ENCODE measurements at places on chromosomes 11 and 22.
A peak's percentile ranks its signal among the peaks of the same experiment; 100 is the strongest.

GRCh38 chr11:65833297-65834030 lies at the start of gene SNX32:
Gene SNX32 (plus strand): TSS chr11:65833963. CDS start chr11:65834066, 103 bp downstream.
- peak; percentile 93 for DNase-seq

DNA sequence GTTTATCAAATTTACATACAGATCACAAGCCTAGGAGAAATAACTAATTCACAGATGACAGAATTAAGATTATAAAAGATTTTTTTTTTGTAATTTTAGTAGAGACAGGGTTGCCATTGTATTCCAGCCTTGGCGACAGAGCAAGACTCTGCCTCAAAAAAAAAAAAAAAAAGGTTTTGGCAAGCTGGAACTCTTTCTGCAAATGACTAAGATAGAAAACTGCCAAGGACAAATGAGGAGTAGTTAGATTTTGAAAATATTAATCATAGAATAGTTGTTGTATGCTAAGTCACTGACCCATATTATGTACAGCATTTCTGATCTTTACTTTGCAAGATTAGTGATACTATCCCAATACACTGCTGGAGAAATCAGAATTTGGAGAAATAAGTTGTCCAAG lies 99.2 kb downstream of the C11orf65 start:
- no peak for DNase-seq

DNA sequence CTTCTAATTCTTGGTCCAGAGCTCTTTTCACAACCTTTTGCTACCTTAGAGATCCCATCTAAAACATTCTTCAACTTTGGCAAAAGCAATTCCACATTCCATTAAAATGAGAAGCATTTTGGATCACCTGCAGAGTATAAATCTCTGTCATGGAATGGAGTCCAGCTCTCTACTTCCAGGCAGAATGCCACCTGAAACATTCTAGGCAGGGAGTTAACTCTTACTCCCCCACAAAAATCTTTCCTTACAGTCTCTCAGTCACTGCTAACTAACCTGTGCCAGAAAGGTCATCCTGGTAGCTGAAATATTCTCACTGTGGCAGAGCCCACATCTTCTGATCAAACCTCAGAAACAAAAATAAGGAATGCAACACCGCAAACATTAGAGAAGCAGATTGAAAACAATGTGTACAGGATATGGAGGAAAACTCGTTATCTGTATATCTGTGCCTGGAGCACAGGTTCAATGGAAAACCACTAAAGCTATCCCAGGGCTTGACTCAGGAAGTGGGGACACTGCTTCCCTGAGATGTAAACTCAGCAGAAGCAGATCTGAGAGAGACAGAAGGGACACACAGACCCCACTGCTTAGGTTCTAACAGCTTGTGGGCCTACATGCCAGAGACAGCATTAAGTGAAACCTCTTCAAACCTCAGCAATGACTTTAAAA lies 78.9 kb downstream of the KCNC1 start:
- no peak for DNase-seq

GRCh38 chr11:111352231-111352746 lies 26.8 kb downstream of the POU2AF1 start:
- DNase-seq: no peak

- DNase-seq: no peak
These were observed 32.0 kb downstream of the GUCY1A2 start for GRCh38 chr11:106986261-106986660.

- DNase-seq: no peak
These were observed 45.6 kb downstream of the C11orf58 start for GRCh38 chr11:16784097-16784496.

DNA sequence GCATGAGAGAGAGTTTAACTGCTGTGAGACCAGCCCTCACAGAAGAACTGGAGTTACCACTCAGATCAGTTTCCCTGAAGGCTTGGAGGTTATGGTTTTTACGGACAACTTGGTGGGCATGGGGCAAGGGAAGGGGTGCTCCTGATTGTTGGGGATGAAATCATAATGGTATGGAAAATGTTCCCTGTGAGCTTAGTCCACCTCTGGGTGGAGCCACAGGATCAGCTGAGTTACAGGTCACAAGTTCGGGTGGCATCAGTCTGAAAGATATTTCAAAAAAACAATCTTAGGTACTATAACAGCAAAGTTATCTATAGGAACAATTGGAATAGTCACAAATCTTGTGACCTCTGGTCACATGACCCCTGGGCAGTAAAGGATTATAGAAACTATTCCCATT lies 162.9 kb downstream of the DLG2 start:
- no peak for DNase-seq

DNA sequence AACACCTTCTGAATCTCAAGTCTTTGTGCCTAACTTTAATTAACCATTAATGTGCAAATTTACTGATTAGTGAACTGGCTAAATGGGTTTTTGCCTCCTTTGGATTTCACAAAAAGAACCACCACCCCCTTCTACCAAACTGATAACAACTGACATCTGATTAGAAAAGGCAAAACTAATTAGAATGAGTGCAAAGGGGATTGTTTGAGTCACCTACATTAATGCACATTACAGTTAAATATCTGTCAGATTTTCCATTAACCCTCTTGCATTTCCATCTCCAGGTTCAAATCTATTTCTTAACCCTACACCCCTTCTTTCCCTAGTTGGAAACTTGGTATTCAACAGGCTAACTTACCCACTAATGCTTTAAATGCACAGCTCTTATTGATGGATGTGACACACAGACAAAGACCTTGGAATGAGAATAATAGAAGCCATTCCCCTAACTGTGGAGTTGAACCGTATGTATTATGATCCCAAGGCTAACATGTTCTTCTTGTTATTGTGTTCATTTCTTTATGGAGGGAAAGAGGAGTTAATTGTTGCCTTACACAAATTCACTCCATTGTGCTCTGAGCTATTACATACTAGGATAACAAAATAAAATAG lies 161.5 kb upstream of the MTMR2 start:
- DNase-seq: no peak

DNA sequence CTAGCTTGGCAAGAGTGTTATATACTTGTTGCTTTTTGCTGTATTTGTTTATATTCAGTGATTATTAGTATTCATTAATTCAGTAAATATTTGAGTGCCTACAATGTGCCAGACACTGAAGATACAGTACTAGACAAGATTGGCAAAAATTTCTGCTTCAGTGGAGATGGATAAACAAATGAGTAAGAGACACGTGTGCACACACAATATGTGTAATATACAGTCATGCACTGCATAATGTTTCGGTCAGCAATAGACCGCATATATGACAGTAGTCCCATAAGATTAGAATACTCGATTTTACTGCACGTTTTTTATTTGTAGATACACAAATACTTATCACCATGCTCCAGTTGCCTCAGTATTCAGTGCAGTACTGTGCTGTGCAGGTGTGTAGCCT lies 104.9 kb upstream of the GAL start:
- DNase-seq: no peak

DNA sequence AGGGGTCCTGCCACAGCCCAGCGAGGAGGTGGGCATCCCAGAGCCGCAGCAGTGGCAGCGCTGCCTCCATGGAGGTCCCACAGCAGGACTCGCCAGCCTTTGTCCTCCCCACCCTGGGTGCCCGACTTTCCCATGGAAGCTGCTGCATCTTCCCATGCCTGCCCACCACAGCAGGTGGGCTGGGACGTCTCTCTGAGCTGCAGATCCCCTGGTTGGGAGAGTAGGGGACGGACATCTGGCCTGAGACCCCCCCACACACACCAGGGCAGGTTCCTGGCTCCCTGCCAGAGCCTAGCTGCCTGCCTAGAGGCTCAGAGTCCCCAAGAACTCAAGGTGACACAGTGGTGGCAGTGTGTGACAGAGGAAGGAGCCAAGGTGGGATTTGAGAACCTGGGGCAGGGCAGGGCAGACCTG lies 21.5 kb upstream of the PRR5 start:
- DNase-seq: no peak

DNA sequence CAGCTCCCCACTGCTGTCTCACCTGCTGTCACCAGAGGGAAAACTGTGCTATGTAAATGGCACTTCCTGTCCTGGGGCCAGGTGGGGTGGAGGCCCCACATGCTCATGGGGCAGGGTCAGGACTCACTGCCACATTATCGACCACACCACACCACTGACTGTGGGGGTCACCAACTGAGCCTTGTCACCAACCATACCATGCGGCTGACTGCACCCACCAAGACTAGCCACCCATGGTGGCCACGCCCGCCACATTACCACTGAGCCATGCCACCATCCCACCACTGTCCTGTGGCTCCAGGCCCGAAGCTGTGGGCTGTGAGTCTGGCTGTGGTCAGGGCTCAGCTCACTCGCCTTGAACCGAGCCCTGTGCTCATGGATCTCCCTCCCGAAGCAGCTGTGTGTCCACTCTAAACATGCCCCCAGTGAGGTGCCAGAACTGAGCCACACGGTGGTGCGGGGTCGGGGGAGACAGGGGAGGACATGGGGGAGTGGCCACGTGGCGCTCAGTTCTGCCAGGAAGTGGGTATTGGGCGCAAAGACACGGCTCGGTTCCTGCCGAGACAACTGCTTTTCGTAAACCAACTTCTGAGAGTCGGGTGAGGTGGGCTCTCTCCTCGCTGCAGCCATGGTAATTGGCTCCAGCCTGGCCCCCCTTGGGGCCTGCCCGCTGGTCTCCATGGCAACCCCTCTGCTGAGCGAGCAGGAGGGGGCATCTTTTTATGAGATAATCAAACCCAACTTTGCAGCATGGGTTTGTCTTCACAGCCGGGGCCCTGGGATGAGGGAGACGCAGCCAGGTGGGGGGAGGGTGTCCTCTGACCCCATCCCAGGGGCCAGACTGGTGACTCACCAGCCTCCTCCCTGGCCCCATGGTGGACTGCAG lies 23.2 kb downstream of the RTN4R start:
- DNase-seq: no peak

DNA sequence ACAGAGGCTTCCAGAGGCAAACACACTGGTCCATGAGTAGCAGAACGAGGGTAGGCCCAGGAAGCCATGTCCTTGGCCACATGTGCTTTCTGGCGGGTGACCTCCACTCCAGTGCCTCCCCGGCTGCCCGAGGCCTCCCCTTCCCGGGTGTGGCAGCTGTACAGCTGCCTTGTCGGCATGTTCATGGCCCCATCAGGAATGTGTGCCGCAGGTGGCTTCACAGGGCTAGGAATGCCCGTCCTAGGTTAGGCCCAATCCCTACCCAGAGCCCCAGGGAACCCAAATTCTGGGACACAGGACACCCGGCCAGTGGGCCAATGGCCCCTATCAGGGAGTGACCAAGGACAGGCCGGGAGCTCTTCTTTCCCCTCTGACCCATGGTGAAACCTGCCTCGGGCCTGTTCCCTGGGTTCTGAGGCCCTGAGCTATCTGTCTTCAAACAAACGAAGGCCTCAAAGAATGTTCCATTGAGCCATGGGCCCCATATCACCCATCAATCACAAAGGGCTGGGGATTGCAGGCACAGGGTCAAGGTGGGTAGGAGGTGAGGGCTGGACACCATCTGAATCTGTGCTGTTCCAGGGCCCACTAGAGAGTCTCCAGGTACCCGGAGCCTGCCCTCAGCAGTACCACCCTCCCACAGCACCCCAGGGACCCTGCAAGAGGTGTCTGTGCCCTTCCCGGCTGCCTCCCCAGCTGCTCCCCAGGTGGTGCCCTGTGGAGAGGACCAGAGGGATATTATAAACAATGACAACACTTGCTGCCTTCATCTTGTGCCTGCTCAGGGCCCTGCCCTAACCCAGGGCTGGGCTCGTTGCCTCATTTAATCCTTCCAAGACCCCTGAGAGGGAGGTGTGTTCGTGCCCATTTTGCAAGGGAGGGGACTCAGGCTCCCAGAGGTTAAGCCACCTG lies 4.0 kb upstream of the CDKN1C start:
- DNase-seq: no peak

DNA sequence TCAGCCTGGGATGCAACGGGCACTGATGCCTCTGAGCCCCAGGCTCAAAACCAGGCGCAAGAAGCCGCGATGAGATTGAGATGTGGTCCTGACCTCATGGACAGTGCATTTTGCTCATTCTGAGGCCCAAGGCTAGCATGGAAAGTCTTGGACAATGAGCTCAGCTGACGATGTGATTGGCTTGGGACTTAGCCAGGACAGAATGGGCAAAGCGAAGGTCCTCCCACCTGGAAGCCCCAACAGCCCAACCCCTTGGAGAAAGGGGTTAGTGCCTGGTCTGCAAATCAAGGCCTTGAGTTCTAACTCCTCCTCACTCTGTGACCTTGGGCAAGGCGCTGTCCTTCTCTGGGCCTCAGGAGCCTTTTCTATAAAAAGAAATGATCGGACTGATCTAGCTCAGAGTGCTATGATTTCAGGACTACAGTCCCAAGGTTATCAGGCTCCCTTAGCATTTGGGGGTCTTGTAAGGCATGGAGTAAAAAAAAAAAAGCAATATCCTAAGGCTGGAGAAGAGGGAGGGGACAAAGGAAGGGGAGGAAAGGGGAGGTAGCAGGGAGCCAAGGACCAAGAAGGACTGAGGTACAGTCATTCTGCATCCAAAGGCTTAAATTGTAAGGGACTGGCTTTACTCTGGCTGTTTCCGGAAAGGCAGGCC lies 2.7 kb downstream of the SLC43A3 start:
- DNase-seq: no peak

GRCh38 chr11:34601085-34601444 lies 19.8 kb upstream of the EHF start:
- no peak for DNase-seq

GRCh38 chr11:120702656-120703055 lies 191.1 kb downstream of the GRIK4 start:
- DNase-seq: no peak

- DNase-seq: no peak
These were observed 1.7 kb downstream of the TYMP start for GRCh38 chr22:50527921-50528681.

GRCh38 chr22:25100948-25101347 lies 98.7 kb upstream of the CRYBB3 start:
- DNase-seq: no peak

DNA sequence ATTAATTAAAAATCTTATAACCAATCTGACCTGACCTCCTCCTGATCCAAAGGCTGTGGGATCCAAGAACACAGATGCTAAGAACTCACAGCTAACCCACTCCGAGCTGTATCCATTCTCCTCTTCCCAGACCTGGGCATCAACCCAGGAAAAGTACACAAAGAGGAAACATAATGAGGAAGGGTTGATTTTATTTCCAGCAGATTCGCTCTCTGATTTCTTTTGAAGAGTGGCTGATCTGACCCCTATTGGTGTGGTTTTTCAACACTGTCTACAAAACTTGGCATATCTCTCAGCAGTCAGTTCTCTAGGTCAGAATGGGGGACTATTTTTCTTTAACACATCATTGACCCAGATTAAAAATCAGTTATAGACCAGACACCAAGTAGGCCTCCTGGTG lies 201.9 kb upstream of the UBASH3B start:
- DNase-seq: no peak

DNA sequence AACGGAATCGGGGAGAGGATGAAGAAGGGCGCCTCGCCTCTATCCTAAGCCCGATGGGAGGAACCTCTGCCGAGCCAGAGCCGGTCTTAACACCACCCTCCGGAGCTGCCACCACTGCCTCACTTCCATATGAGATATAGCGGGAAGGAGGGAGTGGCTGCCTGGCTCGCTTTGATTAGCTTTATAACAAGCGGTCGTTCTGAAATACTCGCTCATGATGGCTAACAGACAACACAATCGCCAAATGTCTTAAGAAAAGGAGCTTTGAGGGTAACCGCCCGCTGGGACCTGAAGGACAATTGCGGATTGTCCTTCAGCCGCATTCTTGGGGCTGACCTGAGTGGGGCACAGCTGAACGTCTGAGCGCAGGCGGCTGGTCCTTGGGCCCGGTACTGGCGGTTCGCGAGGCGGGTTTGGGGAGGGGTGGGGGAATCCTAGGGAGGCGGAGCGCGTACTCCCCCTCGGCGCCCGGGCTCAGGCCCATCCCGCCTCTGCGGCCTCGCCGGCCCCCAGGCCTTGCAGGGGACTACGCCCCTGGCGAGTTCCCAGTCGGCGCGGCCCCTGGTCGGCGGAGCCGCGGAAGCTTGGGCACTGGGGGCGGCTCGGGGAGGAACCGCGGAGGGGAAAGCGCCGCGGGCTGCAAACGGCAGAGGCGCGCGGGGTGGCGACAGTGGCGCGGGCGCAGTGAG lies at the start of gene PLAAT5:
Gene PLAAT5 (minus strand): TSS at position 617 of the 689 bp plus-strand sequence. CDS start 133 bp downstream, at position 484.
- peak; percentile 32 for DNase-seq

Measured in endothelial cell (in vitro differentiated cells).